ENCODE measurements at places on chromosomes 7 and 10.

DNA sequence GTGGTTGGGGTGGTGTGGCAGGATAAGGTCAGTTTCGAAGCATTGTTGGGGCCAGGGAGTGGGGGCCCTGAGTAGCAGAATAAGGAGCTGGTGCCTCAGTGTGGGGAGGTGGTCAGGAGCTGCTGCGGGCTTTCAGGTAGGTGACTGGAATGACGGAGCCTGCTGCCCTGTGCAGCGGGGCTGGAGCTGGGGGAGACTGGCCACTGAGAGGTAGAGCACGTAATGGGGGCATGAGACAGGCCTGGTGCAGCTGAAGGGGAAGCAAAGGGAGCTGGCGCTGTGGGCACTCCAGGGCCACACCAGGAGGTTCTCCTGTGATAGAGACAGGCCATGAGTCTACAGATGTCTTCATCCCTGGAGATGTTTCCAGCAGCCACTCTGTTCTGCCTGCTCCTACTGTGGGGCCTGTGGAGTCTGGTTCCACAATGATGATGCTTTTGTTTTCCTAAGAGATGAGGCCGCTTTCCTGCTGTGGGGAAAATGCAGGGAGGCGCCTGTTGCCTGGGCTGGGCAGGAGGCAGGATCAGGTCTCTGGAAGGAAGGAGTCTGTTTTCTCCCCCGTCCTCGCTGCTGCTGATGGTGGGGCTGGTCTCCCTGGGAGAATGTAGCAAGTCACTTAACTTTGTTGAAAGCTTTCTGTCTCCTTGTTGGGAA, 31.1 kb downstream of the NUB1 start:
- no peak for DNase-seq

GRCh38 chr7:2680792-2681490, 7.1 kb upstream of the AMZ1 start:
- peak; percentile 60 for DNase-seq

DNA sequence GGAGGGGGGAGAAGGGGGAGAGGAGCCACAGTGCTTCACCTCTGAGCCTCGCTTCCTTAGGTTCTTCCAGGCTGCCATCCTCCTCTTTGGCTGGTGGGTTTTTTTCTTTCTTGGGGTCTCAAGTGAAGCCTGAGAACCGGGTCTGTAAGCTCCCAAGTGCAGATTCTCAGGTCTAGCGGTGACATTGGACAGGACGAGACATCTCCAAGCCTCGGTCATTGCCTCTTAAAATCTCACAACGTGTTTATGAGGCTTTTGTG, 817 bp upstream of the IL15RA start:
- DNase-seq, result no peak

DNA sequence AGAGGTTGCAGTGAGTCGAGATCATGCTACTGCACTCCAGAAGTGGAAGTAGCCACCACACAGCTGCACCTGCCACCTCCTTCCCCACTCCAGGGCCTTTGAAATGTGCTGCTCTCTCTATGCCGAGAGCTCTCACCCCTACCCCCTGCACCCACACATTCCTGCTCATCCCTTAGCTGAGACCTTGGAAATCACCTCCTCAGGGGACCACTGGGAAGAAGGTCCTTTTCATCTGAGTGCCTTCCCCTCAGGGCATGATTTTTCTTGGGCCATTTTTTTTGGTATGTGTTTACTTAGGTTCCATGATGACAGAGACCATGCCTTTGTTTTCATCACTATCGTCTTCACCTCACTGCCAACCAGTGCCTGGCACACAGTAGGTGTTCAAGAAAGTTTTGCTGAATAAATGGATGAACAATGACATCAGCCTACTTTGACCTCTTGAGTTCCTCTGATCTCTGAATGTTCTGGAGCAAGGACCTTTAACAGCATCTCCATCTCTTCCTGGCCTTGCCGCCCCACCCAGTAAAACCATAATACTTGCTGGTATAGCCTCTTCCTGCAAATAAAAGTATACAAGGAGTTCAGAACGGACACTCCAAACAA, 166.6 kb upstream of the KLF14 start:
- peak; percentile 14 for DNase-seq

DNA sequence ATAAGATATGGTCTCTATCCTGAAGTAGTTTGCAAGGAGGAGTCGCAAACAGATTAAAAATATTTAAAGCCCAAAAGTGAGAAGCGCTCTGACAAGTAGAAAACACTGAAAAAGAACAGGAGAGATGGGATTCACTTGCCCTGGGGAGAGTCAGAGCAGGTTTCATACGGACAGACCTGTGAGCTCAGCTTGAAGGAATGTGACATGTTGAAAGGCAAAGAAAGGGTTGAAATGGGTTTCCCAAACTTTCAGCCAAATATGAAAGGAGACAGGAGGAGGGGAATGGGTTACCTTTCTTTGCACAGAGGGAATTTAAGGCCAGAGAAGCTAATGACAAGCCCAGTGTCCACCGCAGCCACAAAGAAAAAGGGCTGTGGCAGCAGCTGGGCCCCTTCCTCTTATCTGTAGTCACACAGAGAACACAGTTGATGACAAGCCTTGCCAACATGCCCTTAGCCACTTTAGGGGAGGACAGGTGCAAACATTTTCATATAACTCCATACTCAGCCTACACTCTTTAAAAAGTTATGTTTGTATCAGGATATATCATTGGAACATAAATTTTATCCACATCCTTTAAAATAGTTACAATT, 14.9 kb downstream of the HOXA1 start:
- no peak for DNase-seq

DNA sequence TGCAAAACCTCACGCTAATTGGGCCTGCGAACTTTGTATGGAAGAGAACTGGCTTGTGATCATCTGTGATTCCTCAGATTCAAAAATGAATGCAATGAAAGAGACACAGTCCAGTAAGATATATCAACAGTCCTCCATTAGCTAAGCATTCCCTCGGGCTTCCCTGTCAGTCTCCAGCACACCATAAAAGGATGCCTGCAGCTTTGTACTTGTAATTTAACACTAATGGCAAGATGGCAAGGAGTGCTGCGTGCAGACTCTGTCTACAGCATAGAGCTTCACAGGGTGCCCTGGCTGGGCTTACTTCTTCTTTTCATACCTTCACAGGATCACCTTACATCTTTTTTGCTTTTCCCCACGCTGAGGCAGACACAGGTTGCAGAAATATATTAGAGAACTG, 200.0 kb downstream of the GFRA1 start:
- DNase-seq, result no peak

- DNase-seq, result no peak
Observed at GRCh38 chr7:85135977-85136376, 50.9 kb downstream of the SEMA3D start.

DNA sequence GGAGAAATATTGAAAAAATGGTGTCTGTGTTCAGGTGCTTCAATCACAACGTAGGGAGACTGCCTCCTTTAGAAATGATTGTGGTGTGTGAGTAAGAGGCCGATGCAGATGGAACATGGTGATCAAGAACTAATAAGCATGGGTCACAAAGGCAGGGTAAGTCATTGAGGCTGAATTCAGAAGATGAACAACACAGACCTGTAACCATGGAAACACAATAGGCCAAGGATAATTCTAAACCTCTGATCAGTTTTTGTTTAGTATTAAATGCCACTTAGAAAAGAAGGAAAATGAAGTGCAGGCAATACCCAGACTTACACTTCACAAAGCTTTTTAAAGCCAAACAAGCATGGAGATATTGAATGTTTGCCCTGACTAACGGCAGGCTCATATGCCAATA, 32.8 kb upstream of the TAS2R16 start:
- DNase-seq, result no peak

- DNase-seq, result no peak
Observed at GRCh38 chr7:29202651-29203069, 8.1 kb downstream of the CHN2 start.

- no peak for DNase-seq
Observed at GRCh38 chr7:15158141-15158810, 255.7 kb upstream of the DGKB start.

- DNase-seq, result no peak
Observed at GRCh38 chr7:760006-760405, 32.9 kb upstream of the PRKAR1B start.

- no peak for DNase-seq
Observed at GRCh38 chr7:27119412-27119911, 11.1 kb downstream of the HOXA4 start.

DNA sequence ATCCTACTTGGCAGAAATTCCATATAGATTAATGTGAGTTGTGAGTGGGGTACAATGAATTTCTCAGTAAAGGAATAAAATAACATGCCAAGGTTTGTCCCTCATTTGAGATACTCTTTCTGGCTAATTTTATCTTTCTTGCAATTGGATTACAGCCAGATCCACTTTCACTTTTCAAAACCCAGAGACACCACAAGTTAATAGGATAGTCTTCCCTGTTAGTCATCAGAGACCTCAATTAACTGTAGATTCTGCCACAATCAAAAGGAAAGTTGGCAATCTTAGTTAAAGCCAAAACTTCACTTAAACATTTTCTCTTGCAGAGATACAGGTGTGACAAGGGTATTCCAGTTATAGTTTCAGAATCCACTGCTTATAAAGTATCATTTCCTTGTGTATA, 91.4 kb upstream of the PHYHIPL start:
- DNase-seq, result no peak

DNA sequence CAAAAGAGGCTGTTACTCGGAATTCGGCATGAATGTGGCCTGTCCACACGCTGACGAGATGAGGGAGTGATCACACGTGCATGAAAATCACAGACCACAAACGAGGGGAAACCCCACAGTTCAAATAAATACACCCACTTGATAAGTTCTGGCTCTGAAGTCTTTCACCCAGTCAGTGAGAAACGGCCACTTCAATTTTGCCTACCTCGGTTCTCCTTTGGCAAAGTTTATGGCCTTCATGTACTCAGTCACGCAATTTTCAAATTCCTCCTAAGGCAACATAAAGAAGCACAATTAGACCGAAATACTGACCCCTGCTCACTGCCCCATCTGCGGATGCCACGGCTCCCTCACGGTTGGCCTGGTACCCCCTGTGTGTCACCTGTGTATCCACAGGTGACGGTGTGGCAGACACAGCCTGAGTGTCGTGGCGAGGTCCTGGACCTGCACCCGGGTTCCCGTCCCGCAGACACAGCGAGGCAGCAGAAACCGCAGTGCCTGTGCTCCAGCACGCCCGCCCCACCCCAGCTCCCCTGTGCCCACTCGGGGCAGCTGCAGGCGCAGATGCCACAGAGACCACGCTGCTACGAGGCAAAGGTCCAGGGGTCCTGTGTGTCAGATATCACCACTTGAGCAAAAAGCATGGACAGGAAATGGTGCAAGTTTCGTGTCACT, 1.4 kb downstream of the CFAP46 start:
- DNase-seq, result no peak

DNA sequence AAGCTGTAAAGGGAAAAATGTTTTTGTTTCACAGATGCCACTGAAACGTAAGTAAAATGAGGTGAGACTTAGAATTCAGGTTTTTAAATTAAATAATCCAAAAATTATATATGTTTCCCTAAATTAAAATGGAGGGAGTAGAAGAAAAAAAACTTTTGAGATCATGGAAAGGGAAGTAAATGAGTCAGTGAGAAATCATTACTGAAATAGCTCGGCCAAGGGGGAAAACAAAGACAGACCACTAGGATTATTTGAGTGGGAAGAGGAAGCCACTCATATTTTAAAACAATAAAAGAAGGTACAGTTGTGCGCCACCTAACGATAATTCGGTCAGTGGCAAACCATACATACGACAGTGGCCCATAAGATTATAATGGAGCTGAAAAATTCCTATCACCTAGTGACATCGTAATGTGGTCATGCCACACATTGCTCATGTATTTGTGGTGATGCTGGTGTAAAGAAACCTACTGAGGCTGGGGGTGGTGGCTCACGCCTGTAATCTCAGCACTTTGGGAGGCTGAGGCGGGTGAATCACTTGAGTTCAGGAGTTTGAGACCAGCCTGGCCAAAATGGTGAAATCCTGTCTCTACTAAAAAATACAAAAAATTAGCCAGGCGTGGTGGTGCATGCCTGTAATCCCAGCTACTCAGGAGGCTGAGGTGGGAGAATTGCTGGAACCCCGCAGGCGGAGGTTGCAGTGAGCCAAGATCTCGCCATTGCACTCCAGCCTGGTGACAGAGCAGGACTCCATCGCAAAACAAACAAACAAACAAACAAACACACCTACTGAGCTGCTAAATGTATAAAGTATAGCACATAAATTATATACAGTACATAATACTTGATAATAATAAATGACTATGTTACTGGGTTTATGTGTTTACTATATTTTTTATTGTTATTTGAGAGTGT, 64.7 kb downstream of the MKX start:
- no peak for DNase-seq

DNA sequence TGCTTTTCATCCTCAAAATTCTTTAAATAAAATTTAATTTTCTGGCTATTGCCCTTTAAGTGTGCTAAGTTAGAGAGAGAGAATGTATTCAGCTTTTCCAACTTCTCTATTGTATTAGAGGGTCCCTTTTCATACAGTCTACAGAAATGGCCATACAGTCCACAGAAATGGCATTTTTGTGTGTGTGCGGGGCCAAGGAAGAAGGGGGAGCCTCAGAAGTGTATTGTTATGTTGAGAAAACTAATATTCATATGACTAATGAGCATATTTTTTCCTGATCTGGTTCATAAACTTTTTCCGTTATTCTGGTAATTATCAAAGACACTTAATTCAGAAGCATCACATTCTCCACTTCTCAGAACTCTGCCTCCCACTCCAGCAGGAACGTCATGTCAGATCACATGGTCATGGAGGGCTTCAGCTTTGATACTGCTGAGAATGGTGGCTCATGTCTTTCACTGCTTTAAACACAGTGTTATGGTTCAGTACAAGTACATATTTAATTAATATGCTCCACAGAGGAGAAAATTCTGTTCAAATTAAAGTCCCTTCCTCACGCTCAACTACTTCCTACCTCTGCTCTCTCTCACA, 37.1 kb downstream of the ELMO1 start:
- DNase-seq, result peak; percentile 42

DNA sequence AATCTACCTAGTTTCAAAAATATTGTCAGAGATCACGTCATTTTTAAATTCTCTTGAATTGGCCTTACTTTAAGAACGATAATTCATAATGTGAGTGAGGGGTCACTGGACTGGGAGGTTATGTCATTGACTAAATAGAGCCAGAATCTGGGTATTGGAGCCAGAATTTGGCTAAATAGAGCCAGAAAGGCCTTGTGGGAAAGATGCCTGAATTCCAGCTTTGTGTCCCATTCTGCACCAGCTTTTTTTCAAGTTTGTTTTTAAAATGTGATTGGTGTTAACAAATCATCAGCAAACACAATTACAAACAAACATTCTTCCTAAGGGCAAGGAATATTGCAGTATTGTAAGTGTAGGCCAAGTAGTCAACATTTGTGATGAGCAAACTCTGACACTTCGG, 233.2 kb upstream of the PRKCQ start:
- DNase-seq, result no peak

- no peak for DNase-seq
Observed at GRCh38 chr7:106493041-106493731, 167.8 kb downstream of the CCDC71L start.

- DNase-seq, result no peak
Observed at GRCh38 chr10:102246261-102246660, 929 bp downstream of the GBF1 start.

DNA sequence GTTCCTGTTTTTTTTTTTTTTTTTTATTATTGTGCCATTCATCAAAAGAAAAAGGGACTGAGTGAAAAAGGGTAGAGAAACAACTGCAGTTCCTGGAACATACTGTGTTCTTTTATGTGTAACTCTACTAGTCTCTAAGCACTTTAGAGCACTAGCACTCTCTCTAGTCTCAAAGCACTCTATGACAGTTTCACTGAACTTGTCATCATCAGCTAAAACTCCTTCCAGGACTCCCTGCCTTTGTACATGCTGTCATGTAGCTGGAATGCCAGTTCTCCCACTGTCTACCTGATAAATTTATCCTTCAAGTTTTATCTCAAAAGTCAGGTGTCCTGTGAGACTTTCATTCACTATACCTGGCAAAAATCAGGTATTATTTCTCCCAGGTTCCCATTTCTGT, 146.1 kb downstream of the RNF133 start:
- DNase-seq, result no peak

GRCh38 chr7:137704723-137705122, 142.1 kb downstream of the DGKI start:
- no peak for DNase-seq

Data from stimulated activated CD4-positive, alpha-beta T cell treated with anti-CD3 and anti-CD28 coated beads, Interleukin-4, amount 100 ng/mL, for 1 hour (primary cell).